Suprapubic skin (tissue), 4 donors: ENCODE measurements at places on chromosomes 5 and 9. TPM values are rescaled to one million over a fixed set of nuclear protein-coding genes. Genes with fewer than 3 reads are reported as not detected.

- no peak overlapping the region for H3K27ac ChIP-seq
- DNase-seq: no peak
- no peaks in the 10 kb centered on the region for H3K4me1 ChIP-seq
- H3K27me3 ChIP-seq: peaks cover 33% of the 10 kb centered on the region
- H3K36me3 ChIP-seq: no peaks in the 10 kb centered on the region
- H3K4me3 ChIP-seq: peak overlapping the region; percentile 16
These were observed 16.5 kb upstream of the QRFP start for GRCh38 chr9:130912932-130913598.

DNA sequence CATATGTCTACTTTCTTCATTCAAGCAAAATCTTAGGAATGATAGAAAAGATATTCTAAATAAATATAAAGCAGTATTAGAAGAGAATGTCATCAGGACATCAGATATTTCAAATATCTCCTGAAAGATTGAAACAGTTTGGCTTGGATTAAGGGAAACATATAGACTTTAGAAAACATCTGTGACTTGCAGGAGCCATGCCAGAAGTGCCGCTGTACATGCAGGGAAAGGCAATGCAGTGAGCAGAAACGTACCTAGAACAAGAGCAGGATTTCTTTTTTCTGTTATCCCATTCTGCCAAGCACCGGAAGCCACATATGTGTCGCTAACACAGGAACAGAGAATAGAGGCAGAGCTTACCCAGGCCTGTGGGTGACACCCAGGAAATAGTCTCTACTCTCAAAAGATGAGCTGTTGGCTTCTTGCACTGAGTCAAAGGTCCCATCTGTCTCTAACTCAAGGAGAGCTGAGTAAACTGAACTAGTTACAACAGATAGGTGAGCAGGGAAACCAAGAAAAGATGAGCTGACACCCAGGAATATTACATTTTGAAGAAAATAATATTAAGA is 5.8 kb downstream of the ADAMTS19 start:
- H3K36me3 ChIP-seq: no peaks in the 10 kb centered on the region
- H3K4me3 ChIP-seq: no peak overlapping the region
- peaks cover 12% of the 10 kb centered on the region for H3K4me1 ChIP-seq
- H3K27ac ChIP-seq: no peak overlapping the region

DNA sequence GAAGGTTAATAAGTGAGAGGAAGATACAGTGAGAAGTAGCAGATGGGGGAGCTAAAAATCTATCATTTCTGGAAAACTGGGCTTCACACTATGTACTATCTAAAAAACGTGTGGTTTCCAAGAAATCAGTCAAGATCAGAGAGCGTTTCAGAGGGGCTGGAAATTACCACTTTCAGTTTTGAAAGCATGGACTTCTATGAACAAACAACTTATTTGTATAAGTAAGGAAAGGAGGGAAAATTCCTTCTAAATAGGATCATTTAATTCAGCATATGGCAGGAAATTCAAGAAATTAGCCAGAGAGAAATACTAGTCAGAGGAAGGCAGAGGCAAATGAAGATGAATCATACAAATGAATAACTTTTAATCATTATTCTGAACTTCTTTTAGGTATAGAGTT is 11.3 kb downstream of the TNC start:
- no peak overlapping the region for H3K4me3 ChIP-seq
- DNase-seq: no peak
- H3K4me1 ChIP-seq: peaks cover 20% of the 10 kb centered on the region
- no peaks in the 10 kb centered on the region for H3K36me3 ChIP-seq

GRCh38 chr5:96431376-96432187 is 1.5 kb downstream of the PCSK1 start:
- peaks cover 53% of the 10 kb centered on the region for H3K27me3 ChIP-seq
- H3K4me3 ChIP-seq: peak overlapping the region; percentile 28
- H3K36me3 ChIP-seq: no peaks in the 10 kb centered on the region
- H3K27ac ChIP-seq: no peak overlapping the region

DNA sequence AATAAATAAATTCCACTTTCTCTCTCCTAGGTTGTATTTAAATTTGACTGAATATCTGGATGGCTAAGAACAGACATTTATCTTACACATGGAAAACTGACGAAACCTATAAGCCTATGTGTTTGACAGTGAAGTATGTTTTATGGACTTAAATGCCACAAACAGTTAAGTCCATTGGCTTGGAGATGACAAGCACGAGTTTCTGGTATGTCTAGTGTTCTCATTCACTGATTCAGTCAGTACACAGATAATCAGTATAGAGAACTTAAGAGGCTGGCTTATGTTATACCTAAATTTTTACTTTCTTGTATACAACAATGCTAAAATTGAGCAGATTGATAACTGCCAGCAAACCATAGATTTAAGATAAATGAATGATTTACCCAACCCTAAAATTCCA is 38.9 kb downstream of the SNAPC3 start:
- no peak overlapping the region for H3K4me3 ChIP-seq
- no peaks in the 10 kb centered on the region for H3K4me1 ChIP-seq
- H3K36me3 ChIP-seq: peaks cover 75% of the 10 kb centered on the region
- H3K27ac ChIP-seq: no peak overlapping the region
- H3K27me3 ChIP-seq: no peaks in the 10 kb centered on the region

DNA sequence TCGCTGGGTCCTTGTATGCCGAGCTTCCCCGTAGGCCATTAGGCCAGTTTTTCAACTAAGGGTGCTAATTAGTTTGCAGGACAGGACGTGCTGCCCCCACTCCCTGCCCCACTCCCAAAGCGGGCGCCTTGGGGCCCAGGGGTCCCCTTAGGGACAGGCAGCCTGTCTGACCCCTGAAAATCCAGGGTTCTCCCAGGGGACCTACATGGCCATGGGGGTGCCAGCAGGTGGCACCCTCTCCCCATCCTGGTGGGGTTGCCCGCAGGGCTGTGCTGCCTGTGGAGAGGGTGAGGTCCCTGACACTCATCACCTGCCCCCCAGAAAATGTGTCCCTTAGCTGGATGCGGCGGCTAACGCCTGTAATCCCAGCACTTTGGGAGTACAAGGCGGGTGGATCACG is 8.5 kb upstream of the CCDC187 start:
- peaks cover 30% of the 10 kb centered on the region for H3K27me3 ChIP-seq
- DNase-seq: no peak
- H3K4me3 ChIP-seq: no peak overlapping the region
- H3K36me3 ChIP-seq: no peaks in the 10 kb centered on the region
- H3K27ac ChIP-seq: no peak overlapping the region
- peaks cover 5% of the 10 kb centered on the region for H3K4me1 ChIP-seq

GRCh38 chr9:128068386-128069205 is 564 bp downstream of the SLC25A25 start:
- no peaks in the 10 kb centered on the region for H3K27me3 ChIP-seq
- peaks cover 72% of the 10 kb centered on the region for H3K4me1 ChIP-seq
- peak overlapping the region; percentile 94 for H3K4me3 ChIP-seq

GRIN1 gene
- 0.16 TPM for total RNA-seq

ZNF462 gene
- 16.4 TPM for total RNA-seq

PARP8 gene
- total RNA-seq: 9.7 TPM

PTGER4 gene
- total RNA-seq: 18.7 TPM
